ENCODE measurements at places on chromosomes 11 and 22. TPM values are rescaled to one million over a fixed set of nuclear protein-coding genes. Genes with fewer than 3 reads are reported as not detected.

OR8B2 gene
- total RNA-seq, result not detected

UBQLNL gene
- not detected for total RNA-seq

LYVE1 gene
- not detected for total RNA-seq

OR51E1 gene
- not detected for total RNA-seq

PIWIL4 gene
- 0.21 TPM for total RNA-seq

IFITM10 gene
- not detected for total RNA-seq

SHANK2 gene
- not detected for total RNA-seq

OR51B2 gene
- not detected for total RNA-seq

LRRC74B gene
- not detected for total RNA-seq

TRIM6 gene
- total RNA-seq, result 1.4 TPM

PARVB gene
- total RNA-seq, result 71.4 TPM

EMID1 gene
- not detected for total RNA-seq

OR8D4 gene
- total RNA-seq, result not detected

RHOG gene
- 190 TPM for total RNA-seq

CELSR1 gene
- total RNA-seq, result 0.04 TPM

OR51T1 gene
- not detected for total RNA-seq

RASGRP2 gene
- 4.6 TPM for total RNA-seq

SLC22A6 gene
- total RNA-seq, result not detected

PLEKHA7 gene
- total RNA-seq, result 5.1 TPM

MFRP gene
- total RNA-seq, result not detected

GCAT gene
- 12.9 TPM for total RNA-seq

KCNK4 gene
- total RNA-seq, result not detected

LRRC32 gene
- total RNA-seq, result 12.1 TPM

SLC22A12 gene
- not detected for total RNA-seq

RIC3 gene
- total RNA-seq, result 9.4 TPM

Measured in activated naive CD8-positive, alpha-beta T cell treated with anti-CD3 and anti-CD28 coated beads for 36 hours (primary cell).